ENCODE measurements at places on chromosomes 12 and 14. TPM values are rescaled to one million over a fixed set of nuclear protein-coding genes. Genes with fewer than 3 reads are reported as not detected.

CCDC38 gene
- total RNA-seq: 0.10 TPM

FGF6 gene
- not detected for total RNA-seq

SPX gene
- total RNA-seq: 0.10 TPM

KRT6C gene
- total RNA-seq: not detected

DTX1 gene
- total RNA-seq: not detected

MYO1A gene
- not detected for total RNA-seq

TMEM132C gene
- not detected for total RNA-seq

ABCD2 gene
- total RNA-seq: not detected

FLRT2 gene
- total RNA-seq: 342 TPM

MANSC4 gene
- total RNA-seq: not detected

INHBC gene
- not detected for total RNA-seq

SLC15A4 gene
- 28.8 TPM for total RNA-seq

GPR84 gene
- total RNA-seq: 0.38 TPM

MYH6 gene
- not detected for total RNA-seq

NPAS3 gene
- 0.33 TPM for total RNA-seq

TSPAN19 gene
- not detected for total RNA-seq

CLEC7A gene
- not detected for total RNA-seq

MLXIP gene
- 26.1 TPM for total RNA-seq

SLC7A7 gene
- total RNA-seq: 6.9 TPM

FOXN4 gene
- not detected for total RNA-seq

CIT gene
- 11.8 TPM for total RNA-seq

BCL11B gene
- total RNA-seq: 0.19 TPM

PARPBP gene
- 14.0 TPM for total RNA-seq

RIN3 gene
- 5.5 TPM for total RNA-seq

NXPH4 gene
- 0.19 TPM for total RNA-seq

VWF gene
- total RNA-seq: 2,070 TPM

MYBPC1 gene
- not detected for total RNA-seq

CSAD gene
- total RNA-seq: 7.5 TPM

FAM186B gene
- total RNA-seq: 0.65 TPM

SNRPF gene
- total RNA-seq: 8.7 TPM

CD63 gene
- 998 TPM for total RNA-seq

NFATC4 gene
- total RNA-seq: 11.4 TPM

SOCS2 gene
- 20.8 TPM for total RNA-seq

NOS1 gene
- total RNA-seq: not detected

HOXC12 gene
- total RNA-seq: not detected

CCDC177 gene
- not detected for total RNA-seq

PHETA1 gene
- total RNA-seq: 14.8 TPM

RASSF8 gene
- 79.4 TPM for total RNA-seq

SIX4 gene
- total RNA-seq: 6.9 TPM

MUCL1 gene
- total RNA-seq: not detected

SCN8A gene
- total RNA-seq: 2.5 TPM

OR11G2 gene
- total RNA-seq: not detected

ITGA7 gene
- 0.48 TPM for total RNA-seq

KRT77 gene
- total RNA-seq: not detected

PPP4R4 gene
- total RNA-seq: not detected

TOMM20L gene
- total RNA-seq: not detected

PLD4 gene
- total RNA-seq: under 0.01 TPM

PLBD1 gene
- total RNA-seq: 0.10 TPM

All from vein endothelial cell (primary cell).